GM12865 (cell line): ENCODE measurements at places on chromosomes 2 and 18.
A peak's percentile ranks its signal among the peaks of the same experiment; 100 is the strongest.

- DNase-seq = peak; percentile 66
Observed at GRCh38 chr2:240586919-240587800, 626 bp downstream of the CAPN10 start.

DNA sequence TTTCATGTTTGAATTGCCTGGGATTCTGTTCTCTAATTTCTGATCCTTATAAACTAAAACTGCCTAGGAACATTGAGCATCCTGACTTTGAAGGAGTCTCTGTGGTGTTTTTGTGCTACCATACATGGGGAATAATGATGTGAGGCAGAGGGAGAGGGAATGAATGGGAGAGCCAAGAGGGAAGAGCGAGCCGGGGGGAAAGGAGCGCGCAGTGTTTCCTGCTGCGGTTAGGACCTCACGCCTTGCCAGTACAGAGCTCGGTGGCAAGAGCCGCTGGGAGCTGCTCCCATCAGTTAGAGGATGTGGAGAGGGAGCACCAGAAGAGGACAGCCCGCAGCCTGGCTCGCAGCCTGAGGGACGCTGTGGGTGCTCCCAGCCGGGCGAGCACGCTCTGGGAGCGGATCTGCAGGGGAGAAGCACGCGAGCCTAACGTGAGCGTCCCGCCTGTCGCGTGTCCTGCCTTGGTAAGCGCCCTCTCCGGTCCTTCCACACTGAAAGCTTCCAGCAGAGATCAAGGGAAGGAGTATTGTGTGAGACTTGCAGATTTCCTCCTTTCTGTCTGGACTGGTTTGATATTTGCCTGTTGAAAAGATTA lies 114.7 kb downstream of the FAM210A start:
- no peak for DNase-seq

DNA sequence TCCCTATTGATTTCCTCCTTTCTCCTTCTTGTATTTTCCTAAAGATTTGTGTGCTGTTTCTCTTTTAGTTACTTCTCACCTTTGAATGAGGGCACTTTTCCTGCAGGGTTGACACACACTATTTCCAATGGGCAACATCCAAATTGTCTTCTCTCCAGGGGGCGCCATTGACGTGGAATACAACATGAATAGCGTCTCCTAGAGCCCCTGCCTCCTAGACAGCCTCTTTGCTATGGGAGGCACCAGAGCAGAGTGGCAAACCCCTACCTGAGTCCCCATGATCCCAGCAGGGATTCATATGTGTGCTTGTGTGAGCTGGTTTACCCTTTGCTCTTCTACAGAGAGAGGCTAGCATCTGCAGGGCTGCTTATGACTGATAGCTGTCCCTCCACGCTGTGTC lies 61.3 kb upstream of the ITSN2 start:
- DNase-seq = peak; percentile 65

- DNase-seq = no peak
Observed at GRCh38 chr2:24183366-24184069, 8.7 kb downstream of the FAM228A start.

- DNase-seq = no peak
Observed at GRCh38 chr2:73297151-73297559, 3.8 kb upstream of the EGR4 start.

- DNase-seq = no peak
Observed at GRCh38 chr2:190717764-190718651, 69.1 kb downstream of the NAB1 start.

DNA sequence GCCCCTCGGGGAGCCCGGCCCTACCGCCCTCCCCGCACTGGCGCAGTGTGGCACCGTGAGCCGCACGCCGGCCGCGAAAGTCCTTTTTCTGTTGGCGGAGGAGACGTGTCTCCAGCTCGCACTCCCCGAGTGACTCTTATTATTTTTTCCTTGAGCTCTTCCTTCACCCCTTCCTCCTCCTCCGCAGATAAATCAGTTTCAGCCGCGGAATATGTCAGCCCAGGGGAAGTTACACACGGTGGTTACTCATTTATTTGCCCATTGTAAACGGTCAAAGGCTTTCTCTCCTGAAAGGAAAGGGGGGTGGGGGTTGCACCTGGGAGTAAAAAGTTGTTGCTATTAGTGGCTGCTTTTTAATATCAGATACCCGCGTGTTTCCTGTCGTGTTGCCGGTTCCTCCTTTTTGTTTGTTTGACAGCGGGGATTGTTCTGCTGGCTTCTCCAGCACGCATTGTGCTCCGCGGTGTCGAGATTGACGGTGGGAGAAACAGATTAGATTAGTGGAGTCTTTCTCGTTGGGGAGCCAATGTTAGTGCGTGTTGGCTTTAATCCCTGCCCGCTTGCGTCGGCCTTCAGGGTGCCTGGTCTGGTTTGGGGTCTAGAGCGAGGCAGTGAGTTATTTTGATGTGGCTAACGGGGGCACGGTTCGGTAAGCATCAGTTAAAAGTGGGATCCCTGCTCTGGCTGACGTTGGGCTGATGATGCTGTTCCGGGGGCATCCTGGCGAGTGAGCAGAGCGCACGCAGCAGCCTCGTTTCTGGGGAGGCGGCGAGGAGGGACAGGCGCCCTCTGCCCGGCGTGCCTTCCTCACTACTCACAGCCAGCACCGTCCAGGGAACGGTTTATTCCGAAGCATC lies 1.6 kb downstream of the CRIM1 start:
- DNase-seq = peak; percentile 29

DNA sequence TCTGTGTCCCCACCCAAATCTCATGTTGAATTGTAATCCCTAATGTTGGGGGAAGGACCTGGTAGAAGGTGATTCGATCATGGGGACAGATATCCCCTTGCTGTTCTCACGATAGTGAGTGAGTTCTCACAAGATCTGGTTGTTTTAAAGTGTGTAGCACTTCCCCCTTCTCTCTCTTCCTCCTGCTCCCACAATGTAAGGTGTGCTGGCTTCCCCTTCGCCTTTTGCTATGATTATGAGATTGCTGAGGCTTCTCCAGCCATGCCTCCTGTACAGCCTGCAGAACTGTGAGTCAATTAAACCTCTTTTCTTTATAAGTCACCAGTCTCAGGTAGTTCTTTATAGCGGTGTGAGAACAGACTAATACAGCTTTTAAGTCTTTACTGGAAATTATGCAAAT lies 193.3 kb upstream of the RBBP8 start:
- peak; percentile 2 for DNase-seq

- no peak for DNase-seq
Observed at GRCh38 chr2:222102575-222103349, 196.0 kb downstream of the PAX3 start.

- DNase-seq = peak; percentile 35
Observed at GRCh38 chr18:44996261-44996660, 315.6 kb downstream of the SETBP1 start.

- no peak for DNase-seq
Observed at GRCh38 chr2:109375131-109375561, 238.6 kb downstream of the SEPTIN10 start.
